ENCODE measurements at places on chromosomes 6 and 20. TPM values are rescaled to one million over a fixed set of nuclear protein-coding genes. Genes with fewer than 3 reads are reported as not detected.

SLC12A5 gene
- not detected for total RNA-seq

BMP5 gene
- 0.40 TPM for total RNA-seq

ADGRG6 gene
- total RNA-seq = 10.5 TPM

SLC4A11 gene
- not detected for total RNA-seq

EYS gene
- total RNA-seq = not detected

ZNF165 gene
- 1.6 TPM for total RNA-seq

PERP gene
- total RNA-seq = 33.0 TPM

Data from gastroesophageal sphincter (tissue), 4 donors.